ENCODE measurements at places on chromosomes 3 and 15.

DNA sequence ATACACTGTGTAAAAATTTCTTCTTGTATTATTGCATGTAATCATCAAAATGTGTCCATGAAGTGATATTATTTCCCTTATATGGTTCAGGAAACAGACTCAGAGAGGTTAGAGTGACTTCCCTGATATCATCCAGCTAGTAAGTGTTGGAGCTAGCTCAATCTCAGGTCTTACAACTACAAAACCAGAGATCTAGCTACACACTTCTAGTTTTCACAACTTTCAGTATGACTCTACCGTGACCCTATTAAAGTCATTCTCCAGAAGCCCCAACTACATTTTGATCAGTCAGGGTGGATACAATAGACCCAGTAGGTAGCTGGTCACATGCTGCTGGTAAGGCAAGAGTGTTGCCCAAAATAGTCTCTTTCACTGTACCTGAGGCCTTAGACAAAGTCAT, 165.3 kb downstream of the GOLIM4 start:
- no peak for DNase-seq

DNA sequence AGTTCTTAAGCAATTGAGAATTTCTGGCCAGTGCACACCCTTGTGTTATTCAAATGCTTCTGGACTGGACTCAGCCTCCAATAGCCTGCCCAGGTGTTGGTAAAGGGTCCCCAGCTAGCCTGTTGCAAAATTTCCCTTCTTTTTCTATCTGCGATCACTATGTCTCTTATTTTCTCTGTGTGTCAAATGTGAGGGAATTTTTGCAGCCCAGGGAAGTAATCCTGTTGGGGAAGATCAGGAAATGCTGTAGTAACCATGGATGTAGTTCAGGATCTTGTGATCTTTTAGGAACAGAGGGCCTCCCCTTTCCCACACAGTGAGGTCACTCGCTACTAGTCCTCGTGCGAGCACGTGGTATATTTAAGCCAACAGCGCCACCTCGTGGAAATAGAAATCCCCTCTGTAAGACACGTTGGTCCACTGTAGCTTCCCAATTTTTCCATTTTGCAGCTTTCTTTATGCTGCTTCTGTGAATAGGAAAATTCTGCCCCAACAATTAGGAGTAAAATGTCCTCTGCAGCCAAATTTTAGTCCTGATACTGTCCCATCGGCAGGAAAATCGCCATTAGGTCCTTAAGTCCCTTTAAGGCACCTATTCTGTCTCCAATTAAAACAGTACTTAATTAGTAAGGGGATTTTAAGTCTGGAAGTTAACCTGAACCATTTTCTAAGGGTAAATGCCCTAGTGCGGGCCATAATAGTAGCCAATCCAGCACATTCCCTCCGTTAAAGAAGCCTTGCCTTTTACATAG, 4.0 kb upstream of the SMCO1 start:
- DNase-seq: no peak

- DNase-seq: no peak
Measured at GRCh38 chr3:183298701-183299153, 45.7 kb downstream of the B3GNT5 start.

GRCh38 chr3:172072543-172072942, 33.2 kb downstream of the FNDC3B start:
- DNase-seq: no peak

GRCh38 chr15:82597815-82598214, 49.3 kb downstream of the CPEB1 start:
- no peak for DNase-seq

GRCh38 chr3:153820035-153820434, 301.2 kb upstream of the ARHGEF26 start:
- no peak for DNase-seq

GRCh38 chr3:42045708-42046243, 45.4 kb upstream of the TRAK1 start:
- DNase-seq: no peak

GRCh38 chr3:115081444-115081843, 65.6 kb downstream of the ZBTB20 start:
- no peak for DNase-seq

- DNase-seq: no peak
Measured at GRCh38 chr15:90259524-90259923, 5.9 kb upstream of the NGRN start.

DNA sequence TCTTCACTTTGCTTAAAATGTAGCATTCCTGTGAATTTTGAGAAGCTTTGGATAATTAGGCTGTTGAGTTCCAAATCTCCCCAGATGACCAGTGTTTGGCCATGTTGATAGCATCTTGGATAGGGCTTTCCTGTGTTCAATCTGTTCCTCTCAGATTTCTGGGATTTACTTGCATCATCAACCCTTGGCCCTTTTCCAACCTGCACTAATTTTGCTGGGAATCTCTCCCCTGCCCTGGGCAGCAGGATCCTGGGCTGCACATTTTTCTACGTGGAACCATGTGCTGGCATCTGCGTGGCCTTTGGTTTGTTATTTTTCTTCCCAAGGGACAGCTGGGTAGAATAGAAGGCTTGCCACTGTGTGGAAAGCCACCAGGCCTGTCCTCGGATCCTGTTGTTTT, 75.4 kb upstream of the PLXNA1 start:
- no peak for DNase-seq

GRCh38 chr3:143975554-143976152, 4.0 kb downstream of the DIPK2A start:
- DNase-seq: no peak

DNA sequence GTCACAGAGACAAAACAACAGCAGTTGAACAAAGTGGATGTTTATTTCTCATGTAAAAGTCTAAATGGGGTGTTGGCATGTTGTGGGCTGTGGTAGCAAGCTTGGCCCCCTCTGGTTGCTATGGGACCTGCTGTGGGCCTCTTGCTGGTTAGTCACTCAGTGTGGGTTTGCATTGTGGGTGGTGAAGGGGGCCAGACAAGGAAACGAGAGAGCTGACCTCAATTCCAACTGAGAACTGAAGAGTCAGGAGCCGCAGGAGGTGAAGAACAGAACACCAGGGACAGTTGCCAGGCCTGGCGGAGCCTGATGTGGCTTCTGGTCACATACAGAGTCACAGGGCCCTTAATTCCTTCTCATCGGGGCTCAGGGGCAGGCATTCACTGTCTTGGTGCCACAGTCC, 1.9 kb upstream of the ADPGK start:
- DNase-seq: no peak

GRCh38 chr3:127544192-127544802, 46.2 kb downstream of the TPRA1 start:
- peak; percentile 33 for DNase-seq

GRCh38 chr15:68584756-68585573, 6.2 kb downstream of the CORO2B start:
- no peak for DNase-seq

GRCh38 chr3:52801839-52802238, 7.2 kb downstream of the ITIH3 start:
- no peak for DNase-seq

DNA sequence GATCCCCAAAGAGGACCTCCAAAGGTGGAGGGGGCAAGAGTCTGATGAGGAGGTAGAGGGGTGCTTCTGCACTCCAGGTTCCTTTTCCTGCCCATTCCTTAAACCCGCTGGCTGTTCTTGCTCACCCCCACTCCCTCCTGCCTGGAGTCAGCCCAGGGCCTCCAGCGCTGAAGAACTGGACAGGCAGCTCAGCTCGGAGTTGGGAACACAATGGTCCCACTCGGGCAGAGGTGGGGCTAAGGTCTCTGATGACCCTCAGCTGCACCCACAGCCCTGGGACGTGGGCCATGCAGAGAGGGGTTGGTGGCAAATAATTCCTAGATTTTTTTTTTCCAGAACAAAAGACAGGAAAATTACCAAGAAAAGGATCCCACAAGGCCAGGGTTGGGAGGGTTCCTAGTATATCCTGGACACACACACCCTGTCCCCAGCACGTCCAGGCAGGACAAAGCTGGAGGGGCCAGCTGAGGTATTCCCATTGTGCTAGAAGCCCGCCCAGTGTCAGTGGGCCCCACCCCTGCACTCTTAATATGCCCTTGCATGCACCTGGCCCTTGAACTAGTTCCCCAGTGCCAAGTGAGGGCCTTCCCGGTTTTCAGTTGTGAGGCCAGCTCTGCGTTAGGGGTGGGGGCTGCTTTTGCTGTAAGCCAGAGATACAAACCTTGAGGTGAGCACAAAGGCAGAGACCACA, 22.1 kb upstream of the IP6K2 start:
- no peak for DNase-seq

GRCh38 chr3:46124216-46125177, 83.6 kb downstream of the CCR1 start:
- no peak for DNase-seq

- no peak for DNase-seq
Measured at GRCh38 chr3:168267179-168267578, 171.5 kb upstream of the GOLIM4 start.

DNA sequence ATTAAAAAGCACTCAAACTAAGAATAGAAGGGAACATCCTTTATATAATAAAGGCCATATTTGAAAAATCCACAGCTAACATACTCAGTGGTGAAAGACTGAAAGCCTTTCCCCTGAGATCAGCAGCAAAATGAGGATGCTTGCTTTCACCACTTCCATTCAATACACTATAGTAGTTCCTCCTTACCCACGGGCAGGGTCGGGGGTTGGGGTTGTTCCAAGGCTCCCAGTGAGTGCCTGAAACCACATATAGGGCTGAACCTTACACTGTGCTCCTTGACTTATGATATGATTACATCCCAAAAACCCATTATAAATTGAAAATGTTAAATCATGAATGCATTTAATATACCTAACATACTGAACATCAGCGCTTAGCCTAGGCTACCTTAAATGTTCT, 37.7 kb downstream of the ALDH1L1 start:
- DNase-seq: no peak

DNA sequence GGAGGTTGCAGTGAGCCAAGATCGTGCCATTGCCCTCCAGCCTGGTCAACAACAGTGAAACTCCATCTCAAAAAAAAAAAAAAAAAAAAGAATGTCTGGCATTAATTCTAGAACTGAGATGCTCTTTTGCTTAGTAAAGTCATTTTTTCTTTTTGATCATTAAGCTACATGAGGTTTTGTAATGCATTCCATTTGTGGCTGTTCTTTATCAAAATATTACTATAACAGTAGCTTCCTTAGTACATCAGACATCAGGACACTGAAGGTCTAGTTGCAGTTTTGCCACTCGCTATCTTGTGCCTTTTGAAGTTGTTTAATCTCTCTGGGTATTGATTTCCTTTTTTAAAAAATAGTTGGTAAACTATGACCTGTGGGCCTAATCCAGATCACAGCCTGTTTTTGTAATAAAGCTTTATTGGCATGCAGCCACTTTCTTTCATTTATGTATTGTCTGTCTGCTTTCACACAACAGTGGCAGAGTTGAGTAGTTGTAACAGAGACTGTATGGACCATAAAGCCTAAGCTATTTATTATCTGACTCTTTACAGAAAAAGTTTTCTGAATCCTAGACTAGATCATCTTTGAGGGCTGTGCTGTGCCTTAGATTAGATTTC, 76.6 kb downstream of the SLC25A26 start:
- DNase-seq: no peak

DNA sequence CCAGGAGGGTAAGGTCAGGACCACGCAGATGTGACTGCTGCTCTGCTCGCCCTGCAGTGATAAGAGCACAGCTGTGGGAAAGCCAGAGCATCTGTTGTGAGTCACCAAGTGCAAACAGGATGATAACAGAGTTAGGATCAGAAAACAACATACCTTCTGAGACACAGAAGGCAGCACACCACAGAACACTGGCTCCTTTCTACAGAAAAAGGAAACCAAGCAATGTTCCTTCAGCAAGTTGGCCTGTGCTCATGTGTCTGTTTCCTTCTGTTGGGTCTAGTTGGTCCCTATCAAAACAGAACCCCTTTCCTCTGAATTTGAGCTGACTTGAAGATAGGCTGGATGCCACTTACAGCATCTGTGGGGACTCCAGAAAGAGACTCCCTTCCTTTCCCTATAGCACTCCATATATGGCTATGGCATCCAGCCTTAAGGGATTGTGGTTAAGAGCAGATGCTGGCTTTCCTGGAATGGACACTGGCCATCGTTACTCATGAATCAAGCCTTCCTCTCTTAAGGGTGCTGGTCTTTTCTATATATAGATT, 440.7 kb upstream of the THBS1 start:
- DNase-seq: no peak

- DNase-seq: no peak
Measured at GRCh38 chr3:133984975-133985374, 44.8 kb downstream of the SLCO2A1 start.

- DNase-seq: no peak
Measured at GRCh38 chr15:73755481-73755880, 2.3 kb upstream of the INSYN1 start.

- no peak for DNase-seq
Measured at GRCh38 chr3:19945534-19945933, 1.4 kb upstream of the RAB5A start.

DNA sequence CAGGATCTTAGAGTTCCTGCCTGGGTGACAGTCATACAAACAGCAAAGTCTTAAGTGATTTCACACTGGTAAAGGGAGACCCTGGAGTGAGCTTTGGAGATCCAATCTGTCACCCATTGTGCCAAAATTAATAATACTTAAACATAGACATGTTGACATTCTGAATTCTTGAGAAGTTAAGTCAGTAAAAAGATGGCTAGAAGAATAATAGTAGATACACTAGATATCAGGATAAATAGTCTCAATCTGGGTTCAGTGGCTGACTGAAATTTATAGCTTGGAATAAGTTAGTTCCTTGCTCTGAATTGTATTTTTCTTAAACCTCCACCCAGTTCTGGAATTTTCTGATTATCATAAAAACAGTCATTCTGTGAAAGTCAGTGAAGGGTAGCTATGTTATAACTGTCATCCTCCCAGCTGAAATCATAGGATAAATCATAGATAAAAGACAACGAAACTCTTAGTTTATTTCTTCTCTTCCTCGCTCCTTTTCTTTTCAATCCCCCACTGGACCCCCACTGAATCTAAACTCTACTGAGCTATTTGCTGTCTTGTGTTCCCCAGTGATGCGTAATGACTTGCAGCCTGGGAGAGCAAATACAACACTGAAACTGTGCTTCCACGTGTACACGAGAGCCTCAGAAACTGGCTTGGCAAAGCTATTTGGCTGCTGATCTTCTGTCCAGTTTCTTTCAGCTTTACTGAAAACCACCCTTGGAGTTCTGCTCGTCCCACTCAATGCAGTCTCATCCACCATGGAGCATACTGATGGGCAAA, 175.4 kb upstream of the TP63 start:
- no peak for DNase-seq

DNA sequence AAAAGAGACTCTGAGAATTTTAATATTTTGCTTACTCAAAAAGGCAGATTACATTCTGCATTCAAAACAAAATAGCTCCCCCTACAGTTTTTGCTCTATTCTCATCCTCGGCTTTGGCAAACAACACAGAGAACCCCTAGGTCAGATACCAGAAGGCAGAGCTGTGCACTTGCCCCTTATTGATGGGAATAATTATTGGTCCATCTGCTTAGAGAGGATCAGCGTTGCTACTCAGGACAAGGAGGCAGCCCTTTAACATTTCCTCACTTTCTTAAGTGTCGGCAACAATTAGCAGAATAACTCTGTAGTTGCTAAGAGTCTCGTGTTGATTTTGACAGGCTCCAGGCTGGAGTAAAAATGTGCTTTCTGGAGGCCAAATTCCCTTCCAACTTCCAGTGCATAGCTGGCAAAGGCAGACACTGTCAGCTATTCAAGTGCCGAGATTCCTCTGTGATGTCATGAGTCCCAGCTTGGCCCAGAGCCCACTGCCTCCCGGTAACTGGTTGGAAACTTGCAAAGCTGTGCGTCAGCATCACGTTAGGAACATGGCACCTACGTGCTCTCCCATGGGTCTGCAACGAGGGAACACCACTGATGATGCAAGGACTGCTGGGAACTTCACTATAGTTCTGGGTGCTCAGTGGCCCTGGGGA, 482.7 kb upstream of the ADAMTS9 start:
- DNase-seq: no peak
